Cardiac ventricle fibroblast (primary cell): ENCODE measurements at places on chromosomes 12 and 14. TPM values are rescaled to one million over a fixed set of nuclear protein-coding genes. Genes with fewer than 3 reads are reported as not detected.

Gene SMCO2
- not detected in 2 replicates for total RNA-seq

Gene SEL1L
- total RNA-seq, result 46.0 and 49.1 TPM in 2 replicates

Gene GPRC5A
- total RNA-seq, result 2.2 and 2.6 TPM in 2 replicates

Gene PITPNM2
- 2.2 and 3.3 TPM in 2 replicates for total RNA-seq

Gene GDF3
- not detected in 2 replicates for total RNA-seq

Gene KRT76
- not detected in 2 replicates for total RNA-seq

Gene CD63
- total RNA-seq, result 1,975 and 2,145 TPM in 2 replicates

Gene ZNF385A
- total RNA-seq, result 6.2 and 6.9 TPM in 2 replicates

Gene GTF2A1
- 17.8 and 20.3 TPM in 2 replicates for total RNA-seq

Gene PPP2R5C
- 65.4 and 85.0 TPM in 2 replicates for total RNA-seq

Gene TAS2R19
- total RNA-seq, result 0.94 and 0.98 TPM in 2 replicates

Gene RPS6KA5
- total RNA-seq, result 0.37 and 0.54 TPM in 2 replicates

Gene DGLUCY
- 37.0 and 50.5 TPM in 2 replicates for total RNA-seq
